ENCODE measurements at places on chromosomes 16 and 17.

GRCh38 chr17:36665417-36665816 is 64.0 kb downstream of the MRM1 start:
- DNase-seq = no peak

DNA sequence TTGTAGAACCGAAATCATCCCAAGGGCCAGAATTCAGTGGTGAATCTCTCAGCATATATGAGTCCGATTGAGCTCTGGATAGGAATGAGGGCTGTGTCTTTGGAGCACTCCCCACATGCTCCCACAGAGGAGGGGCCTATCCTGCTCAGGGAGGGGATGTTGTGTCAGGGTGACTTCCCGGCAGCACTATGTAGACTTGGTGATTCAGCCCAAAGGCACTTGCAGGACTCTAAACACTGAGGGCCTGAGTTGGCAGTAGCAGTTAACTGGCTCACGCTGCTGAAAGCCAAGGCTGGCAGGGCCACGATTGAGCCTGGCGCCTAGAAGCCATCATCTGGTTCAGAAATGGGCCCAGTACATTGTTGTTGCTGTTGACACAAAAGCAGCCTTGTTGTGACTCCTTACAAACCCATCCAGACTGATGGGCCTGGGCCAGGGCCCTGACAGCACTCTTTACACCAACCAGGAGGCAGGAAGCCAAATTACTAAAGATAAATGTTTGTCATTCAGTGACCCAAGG is 31.9 kb downstream of the NMT1 start:
- no peak for DNase-seq

- DNase-seq = no peak
These were observed 24.0 kb downstream of the PCTP start for GRCh38 chr17:55774846-55775271.

GRCh38 chr17:7840441-7840840 is 6.4 kb downstream of the KDM6B start:
- DNase-seq = no peak

DNA sequence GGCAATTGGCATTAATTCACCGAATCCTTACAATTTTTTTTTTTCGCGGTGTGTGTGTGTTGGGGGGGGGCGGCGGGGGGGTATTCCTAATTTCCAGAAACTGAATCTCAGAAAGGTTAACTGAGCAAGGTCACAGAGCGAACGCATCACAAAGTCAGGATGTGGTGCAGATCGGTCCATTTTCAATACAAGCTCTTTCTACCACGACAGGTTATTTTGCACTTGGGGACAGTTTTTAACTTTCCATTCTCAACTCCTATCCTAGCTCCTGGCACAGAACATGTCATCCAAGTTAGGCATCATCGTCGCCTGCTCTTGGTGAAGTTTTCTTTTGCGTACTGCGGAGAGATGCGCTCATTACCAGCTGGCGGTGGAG is 15.4 kb upstream of the ERN1 start:
- no peak for DNase-seq

DNA sequence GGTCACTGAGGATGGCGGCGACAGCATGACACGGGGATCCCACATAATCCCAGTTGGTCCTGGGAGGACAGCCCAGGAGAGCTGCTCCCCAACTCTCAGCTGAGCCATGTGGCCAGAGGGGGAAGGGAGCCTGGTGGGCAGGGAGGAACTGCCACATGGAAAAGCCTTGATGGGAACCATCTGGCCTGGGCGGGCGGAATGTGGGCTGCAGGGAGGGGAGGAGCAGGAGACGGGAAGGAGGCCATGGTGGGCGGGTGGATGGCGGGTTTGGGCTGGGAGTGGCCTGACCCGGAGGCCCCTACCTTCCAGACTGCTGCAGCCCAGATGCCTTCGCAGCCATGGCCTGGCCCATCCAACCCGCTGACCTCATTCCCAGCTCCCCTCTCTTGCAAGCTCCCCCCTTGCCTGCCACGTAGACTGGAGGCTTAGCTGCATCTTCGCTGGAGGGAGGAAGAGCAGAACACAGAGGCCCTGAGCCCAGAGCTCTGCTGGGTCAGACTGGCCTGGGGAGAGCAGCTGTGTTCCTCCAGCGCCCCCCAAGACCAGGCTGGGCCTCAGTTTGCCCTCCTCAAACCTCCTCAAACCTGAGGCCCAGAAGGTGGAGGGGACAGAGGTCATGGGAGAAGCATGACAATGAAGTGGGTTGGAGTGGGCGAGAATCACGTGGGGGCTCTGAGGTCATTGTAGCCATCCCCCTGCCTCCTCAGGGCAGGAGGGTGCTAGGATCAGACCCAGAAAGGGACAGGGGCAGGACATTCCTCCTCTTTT is 8.2 kb upstream of the COL1A1 start:
- DNase-seq = peak; percentile 98

GRCh38 chr17:56676810-56677209 is 83.3 kb downstream of the NOG start:
- no peak for DNase-seq

DNA sequence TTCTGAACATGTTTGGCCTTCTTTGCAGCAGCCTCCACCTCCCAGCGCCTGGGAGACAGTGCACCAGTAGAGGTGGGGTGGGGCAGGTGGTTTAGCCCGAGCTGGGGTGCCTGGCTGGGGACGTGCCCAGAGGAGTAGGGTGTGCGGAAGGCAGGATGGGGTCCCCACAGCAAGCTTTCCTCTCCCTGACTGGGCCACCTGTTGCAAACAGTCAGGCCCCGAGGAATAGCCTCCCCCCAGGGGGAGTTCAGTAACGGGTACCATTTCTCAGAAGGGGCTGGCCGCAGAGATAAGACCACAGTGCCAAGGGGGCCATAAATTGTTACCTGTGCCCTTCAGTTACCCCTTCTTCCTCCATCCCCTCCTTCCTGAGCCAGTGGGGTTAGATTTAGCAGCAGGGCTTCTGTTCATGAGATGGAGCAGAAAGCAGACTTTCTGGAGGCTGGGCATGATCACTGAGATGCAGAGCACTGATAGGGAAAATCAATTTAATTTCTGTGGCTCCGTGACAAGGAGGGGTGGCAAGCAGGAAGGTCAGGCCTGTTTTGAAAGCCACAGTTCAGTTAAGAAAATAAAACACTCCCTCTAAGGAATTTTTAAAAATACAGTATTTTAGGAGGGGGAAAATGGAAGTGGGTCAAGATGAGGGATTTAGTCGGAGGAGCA is 181.9 kb downstream of the MSI2 start:
- no peak for DNase-seq

DNA sequence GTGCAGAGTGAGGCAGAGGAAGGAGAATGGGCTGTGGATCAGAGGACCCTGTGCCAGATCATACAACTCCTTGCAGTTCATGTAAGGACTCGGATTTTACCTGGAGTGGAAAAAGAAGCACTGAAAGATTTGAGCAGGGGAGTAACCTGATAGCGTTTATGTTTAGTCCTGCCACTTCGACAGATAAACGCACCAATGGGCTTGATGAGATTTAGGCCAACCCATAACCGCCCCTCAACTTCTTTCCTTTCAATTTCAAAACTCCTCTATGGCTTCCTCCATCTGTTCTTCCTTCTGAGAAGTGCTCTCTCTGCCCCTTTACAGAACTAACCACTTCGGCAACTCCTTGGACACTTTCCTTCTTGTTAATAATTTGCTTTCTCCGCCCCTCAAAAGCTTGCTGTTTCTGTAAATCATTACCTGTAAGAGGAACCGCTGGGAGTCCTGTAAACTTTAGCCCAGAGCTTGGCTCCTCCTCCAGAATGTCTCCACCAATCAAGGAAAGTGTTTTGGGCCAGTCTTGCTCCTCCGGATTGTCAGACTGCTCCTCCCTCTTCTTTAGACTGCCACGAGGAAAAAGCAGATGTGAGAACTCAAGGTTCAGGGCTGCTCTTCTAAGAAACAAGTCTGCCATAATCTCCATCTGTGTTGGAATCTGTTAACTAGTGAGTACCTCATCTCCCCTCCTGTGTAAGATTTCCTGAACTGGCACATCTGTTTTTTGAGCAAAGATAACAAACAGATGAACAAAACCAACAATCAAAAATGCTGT is at the start of gene ACSM3:
ACSM3 (plus strand) TSS at position 554 of the 772 bp plus-strand sequence. CDS start 6,021 bp downstream, outside the sequence.
- DNase-seq = peak; percentile 68

- DNase-seq = no peak
These were observed 24.7 kb upstream of the KRT20 start for GRCh38 chr17:40909755-40910154.

Data from left forelimb (tissue), 1 donor.